Hematopoietic multipotent progenitor cell treated with erythropoietin and hydrocortisone succinate and interleukin-3 and kit ligand, for 15 days (in vitro differentiated cells): ENCODE measurements at places on chromosomes 12 and 14.

- DNase-seq = no peak
Measured at GRCh38 chr12:1580526-1580925, 13.9 kb downstream of the FBXL14 start.

DNA sequence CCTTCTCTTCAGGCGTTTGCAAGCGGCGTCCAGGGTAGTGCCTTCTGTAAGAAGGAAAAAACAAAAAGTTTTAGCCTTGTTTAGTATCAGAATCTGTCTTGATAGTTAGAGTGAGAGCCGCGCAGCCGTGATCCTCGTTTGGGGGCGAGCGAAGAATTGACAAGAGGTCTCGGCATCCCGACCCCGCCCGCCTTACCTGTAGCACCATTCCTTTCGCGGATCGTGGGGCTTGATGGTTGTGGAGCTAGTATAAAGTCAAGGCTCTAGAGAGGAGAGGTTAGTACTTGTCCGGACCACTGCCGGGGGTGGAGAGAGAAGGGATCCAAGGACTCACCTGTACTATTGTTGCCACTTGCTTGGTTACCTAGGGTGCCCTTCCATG lies 494 bp downstream of the TMTC3 start:
- no peak for DNase-seq

GRCh38 chr12:93502802-93503623 lies 35.7 kb downstream of the MRPL42 start:
- peak; percentile 74 for DNase-seq

- DNase-seq = no peak
Measured at GRCh38 chr14:33589334-33589733, 361.5 kb downstream of the EGLN3 start.

GRCh38 chr14:65431951-65432350 lies 19.4 kb downstream of the FUT8 start:
- no peak for DNase-seq

DNA sequence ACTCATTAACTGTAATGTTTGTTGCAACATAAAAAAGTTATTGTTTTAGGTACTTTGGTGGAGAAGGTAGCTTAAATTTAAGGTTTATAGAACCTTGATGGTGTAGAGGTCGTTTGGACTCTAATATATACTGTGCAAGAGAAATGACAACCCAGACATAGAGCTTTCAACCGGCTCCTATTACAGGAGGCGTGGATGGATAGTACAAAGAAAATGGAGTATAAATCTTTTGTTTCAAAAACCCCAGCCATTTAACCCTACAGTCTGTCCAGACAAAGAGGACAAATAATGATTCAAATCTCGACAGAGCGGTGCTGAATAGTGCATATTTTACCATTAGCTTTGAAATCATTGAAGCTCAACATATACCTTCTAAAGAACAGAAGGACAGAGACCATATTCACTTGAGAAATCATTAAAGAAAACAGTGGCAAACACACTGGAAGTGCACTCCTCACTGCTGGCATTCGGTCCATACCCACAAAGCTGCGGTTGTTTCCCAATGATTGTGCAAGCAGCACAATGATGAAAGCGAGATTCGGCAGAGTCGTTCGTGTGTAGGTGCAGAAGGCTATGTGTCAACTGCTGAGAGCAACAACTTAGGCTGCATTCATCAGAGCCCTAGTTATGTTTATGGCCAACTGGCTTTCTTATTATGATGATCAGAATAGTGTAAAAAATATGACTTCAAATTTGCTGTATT lies 688.6 kb downstream of the NOVA1 start:
- DNase-seq = no peak

- no peak for DNase-seq
Measured at GRCh38 chr14:90894241-90894640, 78.0 kb upstream of the TTC7B start.

DNA sequence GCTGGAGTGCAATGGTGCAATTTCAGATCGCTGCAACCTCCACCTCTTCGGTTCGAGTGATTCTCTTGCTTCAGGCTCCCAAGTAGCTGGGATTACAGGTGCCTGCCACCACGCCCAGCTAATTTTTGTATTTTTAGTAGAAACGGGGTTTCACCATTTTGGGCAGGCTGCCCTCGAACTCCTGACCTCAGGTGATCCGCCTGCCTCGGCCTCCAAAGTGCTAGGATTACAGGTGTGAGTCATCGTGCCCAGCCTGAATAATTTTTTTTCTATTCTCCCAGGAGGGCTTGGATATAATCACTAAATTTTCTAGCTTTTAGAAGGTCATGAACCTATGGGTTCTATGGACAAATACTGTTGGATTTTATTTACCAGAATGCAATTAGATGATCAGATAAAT lies 44.7 kb upstream of the GNPNAT1 start:
- no peak for DNase-seq

- no peak for DNase-seq
Measured at GRCh38 chr12:104494793-104495158, 38.0 kb downstream of the CHST11 start.
